ENCODE measurements at places on chromosomes 7 and 10. TPM values are rescaled to one million over a fixed set of nuclear protein-coding genes. Genes with fewer than 3 reads are reported as not detected.

SSBP1 gene
- polyA plus RNA-seq = 331 TPM

ACTR3C gene
- 4.7 TPM for polyA plus RNA-seq

DNA sequence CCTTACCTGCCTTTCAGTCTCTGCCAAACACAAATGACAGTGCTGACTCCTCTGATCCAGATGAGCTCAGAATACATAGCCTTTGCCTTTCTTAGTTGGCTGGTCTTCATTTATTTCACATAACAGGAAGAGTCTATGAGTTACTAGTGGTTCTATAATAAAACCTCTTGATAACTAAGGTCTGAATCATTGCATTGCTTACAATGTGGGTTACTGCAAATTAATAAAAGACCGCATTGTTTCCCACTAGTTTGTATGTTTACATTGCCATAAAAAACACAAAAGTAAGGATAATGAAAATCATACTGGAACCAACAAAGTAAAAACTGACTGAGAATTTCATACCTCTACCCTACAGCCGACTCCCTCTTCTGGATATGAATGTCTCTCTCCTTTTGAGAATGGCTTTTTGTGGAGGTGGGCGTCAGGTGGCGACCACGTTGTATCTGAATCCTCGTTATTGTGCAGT lies 62.0 kb upstream of the AKR1E2 start:
- peaks cover 3% of the 10 kb centered on the region for H3K27me3 ChIP-seq
- no peak overlapping the region for H3K4me3 ChIP-seq
- H3K4me1 ChIP-seq = no peaks in the 10 kb centered on the region
- H3K27ac ChIP-seq = no peak overlapping the region

- no peaks in the 10 kb centered on the region for H3K36me3 ChIP-seq
- H3K27ac ChIP-seq = no peak overlapping the region
- no peak overlapping the region for H3K4me3 ChIP-seq
- H3K4me1 ChIP-seq = no peaks in the 10 kb centered on the region
These were observed 79.0 kb downstream of the GRB10 start for GRCh38 chr7:50703654-50704053.

DNA sequence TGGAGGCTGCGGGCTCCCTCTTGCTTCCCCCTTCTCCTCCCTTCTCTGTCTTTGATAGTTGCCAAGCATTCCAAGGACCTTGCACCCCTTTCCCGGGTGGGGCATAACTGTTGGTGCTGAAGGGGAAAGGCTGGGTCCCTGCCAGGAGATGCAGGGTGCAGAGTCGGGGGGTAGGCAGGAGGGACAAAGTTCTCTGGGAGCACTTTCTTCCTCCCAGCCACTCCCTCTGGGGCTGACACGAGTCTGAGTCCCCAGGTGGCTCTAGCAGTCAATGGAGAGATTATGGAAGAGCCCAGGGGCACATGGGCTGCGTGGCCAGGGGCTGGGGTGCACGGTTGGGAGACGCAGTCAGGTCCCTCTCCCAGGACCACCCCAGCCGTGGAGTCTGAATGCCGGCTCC lies 2.1 kb downstream of the CLDN15 start:
- no peak for DNase-seq
- H3K27me3 ChIP-seq = no peaks in the 10 kb centered on the region
- H3K36me3 ChIP-seq = peaks cover 16% of the 10 kb centered on the region
- H3K27ac ChIP-seq = no peak overlapping the region

GRCh38 chr10:110655320-110655719 lies 11.2 kb downstream of the RBM20 start:
- no peak for DNase-seq
- H3K4me1 ChIP-seq = peaks cover 3% of the 10 kb centered on the region
- H3K27me3 ChIP-seq = no peaks in the 10 kb centered on the region
- no peaks in the 10 kb centered on the region for H3K36me3 ChIP-seq
- H3K27ac ChIP-seq = no peak overlapping the region

DNA sequence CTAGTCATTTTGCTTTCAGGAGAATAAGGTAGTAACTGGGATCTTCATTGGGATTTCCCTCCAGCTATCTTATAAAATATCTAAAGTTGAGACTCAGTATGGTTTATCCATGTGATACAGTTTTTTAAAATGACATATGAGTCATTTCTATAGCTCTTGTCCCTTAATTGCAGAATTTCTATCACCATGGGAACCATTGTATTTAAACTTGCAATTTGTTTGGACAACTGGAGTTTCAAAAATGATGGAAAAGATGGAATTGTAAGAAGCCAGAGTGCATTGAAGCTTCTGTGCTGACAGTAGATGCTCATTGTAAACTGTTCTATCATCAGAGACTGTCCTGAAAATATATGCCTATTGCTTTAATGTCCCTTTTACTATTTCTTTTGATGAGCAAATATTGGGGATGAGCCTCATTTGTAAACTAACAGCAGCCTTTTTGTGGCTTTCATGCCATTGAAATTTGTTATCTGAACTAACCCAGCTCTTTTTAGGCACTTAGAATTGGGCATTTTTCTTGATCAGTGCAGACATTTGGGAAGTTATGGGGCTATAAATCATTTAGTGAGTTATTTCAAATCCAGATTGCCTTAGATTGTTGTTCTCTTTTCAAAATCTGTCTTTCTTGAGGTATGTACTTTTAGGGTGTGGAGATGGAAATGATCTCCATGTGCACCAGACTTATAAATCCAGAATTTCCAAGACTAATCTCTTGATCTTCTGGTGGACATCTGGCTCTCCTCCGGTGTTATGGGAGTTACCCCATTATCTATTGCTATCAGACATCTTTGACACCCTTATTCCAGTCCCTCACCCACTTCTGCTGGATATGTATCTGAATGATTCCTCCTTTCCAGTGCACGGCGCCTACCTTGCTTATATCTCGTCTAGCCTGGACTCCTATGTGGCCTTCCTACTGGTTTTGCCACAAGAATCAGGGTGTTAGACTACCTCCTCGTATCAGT lies 159.0 kb downstream of the SND1 start:
- no peak for DNase-seq
- no peaks in the 10 kb centered on the region for H3K27me3 ChIP-seq
- H3K27ac ChIP-seq = no peak overlapping the region
- H3K4me3 ChIP-seq = no peak overlapping the region
- H3K4me1 ChIP-seq = no peaks in the 10 kb centered on the region

Data from CD8-positive, alpha-beta memory T cell (primary cell).